ENCODE measurements at places on chromosomes 13 and 19.

- DNase-seq, result no peak
Observed at GRCh38 chr19:33397536-33398360, 24.2 kb downstream of the CEBPG start.

DNA sequence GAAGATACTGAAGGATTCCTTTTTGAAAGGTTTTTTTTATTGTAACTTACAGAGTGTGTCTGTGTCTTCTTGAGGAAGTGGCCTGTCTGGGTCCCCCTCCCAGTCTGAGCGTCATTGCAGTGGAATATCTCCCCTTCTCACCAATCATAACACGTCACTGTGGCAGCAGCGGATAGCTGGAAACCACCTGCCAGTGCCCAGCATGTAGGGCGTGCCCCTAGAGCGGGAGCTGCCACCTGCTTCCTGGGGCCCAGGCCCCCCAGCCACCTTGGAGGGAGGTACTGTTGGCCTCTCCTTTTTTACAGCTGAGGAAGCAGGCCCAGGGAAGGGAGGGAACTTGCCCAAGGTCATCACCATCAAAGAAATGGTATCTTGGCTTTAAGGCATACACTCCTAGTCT lies 4.6 kb upstream of the DNM2 start:
- no peak for DNase-seq

DNA sequence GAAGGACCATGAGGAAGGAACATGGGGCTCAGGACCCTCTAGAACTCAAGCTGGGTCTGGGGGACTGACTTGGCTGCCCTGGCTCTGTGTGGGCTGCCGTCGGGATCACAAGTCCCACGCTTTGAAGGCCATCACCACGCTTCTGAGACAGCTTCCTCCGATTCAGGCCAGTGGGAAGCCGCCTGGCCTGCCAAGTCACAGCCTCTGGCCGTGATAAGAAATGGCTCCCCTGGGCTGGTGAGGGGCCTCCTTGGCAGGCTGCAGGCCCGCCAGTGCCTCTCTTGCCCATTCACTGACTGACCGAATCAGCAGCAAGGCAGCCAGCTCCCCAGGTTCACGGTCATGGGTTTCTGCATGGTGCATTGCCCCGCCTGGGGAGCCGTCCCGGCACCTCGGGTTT lies 48.8 kb downstream of the COMP start:
- DNase-seq, result no peak

DNA sequence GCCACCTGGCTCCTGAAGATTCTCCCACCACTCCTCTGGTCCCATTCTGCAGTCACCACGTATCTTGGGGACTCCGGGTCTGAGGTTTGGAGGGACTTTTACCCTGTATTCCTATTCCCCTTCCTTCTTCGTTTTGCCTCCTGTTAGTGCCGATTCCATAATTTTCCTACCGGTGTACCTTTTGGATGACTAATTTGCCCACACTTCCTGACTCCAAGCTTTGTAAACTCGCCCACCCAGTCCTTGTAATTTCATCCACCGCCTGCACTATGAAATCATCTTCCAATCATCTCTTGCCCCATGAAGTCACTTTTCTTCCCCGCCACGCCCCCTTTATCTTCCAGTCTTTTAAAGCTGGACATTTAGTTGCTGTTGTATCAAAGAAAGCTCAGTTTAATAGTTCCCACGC lies 572 bp downstream of the UCHL3 start:
- DNase-seq, result no peak

- no peak for DNase-seq
Observed at GRCh38 chr13:49113526-49114286, 106.4 kb upstream of the MLNR start.

GRCh38 chr19:17765069-17765618 lies 13.9 kb downstream of the FCHO1 start:
- no peak for DNase-seq

- DNase-seq, result no peak
Observed at GRCh38 chr13:113804017-113804702, 45.1 kb downstream of the TMEM255B start.

GRCh38 chr13:30581582-30581981 lies 36.1 kb upstream of the USPL1 start:
- no peak for DNase-seq

- DNase-seq, result no peak
Observed at GRCh38 chr13:28396053-28396452, 98.9 kb downstream of the FLT1 start.

DNA sequence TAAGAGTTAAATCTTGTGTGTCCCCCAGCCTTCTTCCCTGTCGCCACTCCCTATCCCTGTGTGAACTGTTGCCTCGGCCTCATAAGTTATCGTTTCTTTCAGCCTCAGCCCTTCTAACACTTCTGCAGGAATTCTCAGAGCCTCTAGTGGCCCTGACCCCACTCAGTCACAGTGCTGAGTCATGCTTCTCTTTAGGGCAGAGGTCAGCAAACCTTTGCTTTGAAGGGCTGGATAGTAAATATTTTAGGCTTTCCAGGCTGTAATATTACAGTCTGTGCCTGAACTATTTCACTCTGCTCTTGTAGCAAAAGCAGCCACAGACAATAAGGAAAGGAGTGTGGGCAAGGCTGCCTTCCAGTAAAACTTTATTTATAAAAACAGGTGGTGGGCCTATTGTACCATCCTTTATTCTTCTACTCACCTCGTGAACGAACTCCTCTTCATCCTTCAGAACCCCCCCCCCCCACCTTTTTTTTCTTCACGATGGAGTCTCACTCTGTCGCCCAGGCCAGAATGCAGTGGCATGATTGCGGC lies 22.1 kb downstream of the MYO9B start:
- no peak for DNase-seq

DNA sequence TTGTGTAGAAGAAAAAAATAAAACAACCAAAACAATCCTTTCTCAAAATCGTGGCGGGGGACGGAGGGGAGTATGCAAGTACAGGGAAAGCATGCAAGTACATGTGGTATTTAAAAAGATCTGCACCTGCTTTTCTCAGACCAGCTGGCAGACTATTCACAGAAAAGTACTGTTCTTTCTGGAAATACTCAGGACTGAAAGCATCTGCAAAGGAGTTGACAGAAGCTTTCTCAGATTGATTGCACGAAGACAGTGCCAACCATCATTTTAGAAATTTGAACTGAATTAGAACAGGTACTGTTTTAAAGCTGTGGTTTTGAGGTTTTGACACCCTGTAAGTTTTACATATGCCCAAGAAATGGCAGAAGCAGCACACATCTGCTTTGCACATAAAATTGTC lies 19.8 kb upstream of the PCDH8 start:
- no peak for DNase-seq

DNA sequence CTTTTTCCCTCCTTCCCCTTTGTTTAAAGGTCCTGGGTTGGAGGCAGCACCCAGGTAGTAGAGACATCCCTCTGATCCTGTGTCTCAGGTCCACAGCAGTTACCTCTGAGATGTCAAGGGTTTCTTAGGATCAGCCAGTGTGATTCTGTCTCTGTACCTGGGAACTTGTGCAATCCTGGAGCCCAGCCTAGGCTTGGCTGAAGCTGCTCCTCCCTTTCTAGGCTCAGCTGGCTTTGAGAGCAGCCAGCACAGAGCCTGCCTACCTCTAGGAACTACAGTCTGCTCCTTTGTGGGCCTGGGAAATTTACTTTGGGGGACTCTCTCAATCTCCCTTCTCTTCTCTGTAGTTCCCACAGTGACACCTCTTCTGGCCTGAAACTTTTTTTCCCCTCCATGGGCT lies 171.6 kb downstream of the MTUS2 start:
- DNase-seq, result no peak

DNA sequence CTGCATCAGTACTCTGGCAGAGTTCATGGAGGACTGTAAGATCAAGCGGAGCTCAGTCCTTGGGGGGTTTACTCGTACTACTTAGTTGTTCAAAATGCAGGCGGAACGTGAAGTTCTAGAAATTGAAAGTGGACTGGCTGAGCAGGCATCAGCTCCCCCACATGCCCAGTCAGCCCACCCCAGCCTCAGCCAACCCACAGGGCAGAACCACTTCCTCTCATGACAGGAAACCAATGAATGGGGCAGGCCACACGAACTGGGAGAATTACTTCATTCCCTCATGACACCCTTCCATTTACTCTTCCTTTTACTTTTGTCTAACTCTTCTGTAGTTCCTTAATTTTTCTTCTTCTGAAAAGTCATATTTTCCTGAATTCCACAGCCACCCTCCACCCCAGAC lies 71.9 kb downstream of the FLT1 start:
- peak; percentile 11 for DNase-seq

DNA sequence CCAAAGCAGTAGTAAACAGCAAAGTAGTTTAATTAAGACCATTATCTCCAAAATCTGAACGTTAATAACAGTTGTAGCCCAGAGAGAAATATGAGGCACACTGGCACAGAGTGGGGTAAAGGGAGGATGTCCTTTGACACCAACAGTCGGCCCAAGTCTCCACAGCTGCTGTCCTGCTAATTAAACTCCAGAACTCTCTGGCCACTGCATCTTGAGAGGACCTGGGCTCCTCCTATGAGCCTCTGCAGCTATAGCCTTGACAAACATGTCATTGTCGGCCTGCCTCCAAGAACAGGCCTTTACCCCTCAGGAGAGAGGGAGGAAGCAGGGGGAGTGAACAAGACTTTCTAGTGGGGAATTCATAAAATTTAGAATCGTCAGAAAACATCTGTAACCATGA lies 1170.4 kb downstream of the UQCRFS1 start:
- no peak for DNase-seq

- DNase-seq, result no peak
Observed at GRCh38 chr13:80033286-80033685, 307.6 kb downstream of the SPRY2 start.

DNA sequence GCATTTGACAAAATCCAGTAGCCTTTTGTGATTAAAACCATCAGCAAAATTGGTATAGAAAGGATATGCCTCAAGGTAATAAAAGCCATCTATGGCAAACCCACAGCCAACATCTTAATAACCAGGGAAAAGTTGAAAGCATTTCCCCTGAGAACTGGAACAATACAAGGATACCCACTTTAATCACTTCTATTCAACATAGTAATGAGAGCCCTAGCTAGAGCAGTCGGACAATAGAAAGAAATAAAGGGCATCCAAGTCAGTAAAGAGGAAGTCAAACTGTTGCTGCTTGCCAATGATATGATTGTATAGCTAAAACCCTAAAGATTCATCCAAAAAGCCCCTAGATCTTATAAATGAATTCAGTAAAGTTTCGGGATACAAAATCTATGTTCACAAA lies 1510.3 kb downstream of the PCDH9 start:
- no peak for DNase-seq

DNA sequence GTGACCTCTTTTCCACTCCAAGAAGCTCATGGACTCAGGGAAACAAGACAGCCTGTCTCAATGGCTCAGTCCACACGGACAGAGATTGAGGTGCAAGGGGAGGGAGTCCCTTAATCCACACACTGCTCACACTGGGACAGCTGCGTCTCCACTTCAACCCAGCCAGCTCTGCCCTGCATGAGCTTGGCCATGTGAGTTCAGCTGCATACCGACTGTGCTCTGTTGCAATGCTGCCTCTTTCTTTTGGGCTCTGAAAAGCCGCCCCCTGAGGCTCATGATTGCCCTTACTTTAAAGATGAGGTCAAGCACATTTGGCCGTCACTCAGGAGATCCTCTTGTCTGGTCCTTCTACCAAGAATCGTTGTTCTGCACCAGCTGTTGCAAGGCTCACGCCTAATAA lies 64.8 kb upstream of the KCTD15 start:
- no peak for DNase-seq

DNA sequence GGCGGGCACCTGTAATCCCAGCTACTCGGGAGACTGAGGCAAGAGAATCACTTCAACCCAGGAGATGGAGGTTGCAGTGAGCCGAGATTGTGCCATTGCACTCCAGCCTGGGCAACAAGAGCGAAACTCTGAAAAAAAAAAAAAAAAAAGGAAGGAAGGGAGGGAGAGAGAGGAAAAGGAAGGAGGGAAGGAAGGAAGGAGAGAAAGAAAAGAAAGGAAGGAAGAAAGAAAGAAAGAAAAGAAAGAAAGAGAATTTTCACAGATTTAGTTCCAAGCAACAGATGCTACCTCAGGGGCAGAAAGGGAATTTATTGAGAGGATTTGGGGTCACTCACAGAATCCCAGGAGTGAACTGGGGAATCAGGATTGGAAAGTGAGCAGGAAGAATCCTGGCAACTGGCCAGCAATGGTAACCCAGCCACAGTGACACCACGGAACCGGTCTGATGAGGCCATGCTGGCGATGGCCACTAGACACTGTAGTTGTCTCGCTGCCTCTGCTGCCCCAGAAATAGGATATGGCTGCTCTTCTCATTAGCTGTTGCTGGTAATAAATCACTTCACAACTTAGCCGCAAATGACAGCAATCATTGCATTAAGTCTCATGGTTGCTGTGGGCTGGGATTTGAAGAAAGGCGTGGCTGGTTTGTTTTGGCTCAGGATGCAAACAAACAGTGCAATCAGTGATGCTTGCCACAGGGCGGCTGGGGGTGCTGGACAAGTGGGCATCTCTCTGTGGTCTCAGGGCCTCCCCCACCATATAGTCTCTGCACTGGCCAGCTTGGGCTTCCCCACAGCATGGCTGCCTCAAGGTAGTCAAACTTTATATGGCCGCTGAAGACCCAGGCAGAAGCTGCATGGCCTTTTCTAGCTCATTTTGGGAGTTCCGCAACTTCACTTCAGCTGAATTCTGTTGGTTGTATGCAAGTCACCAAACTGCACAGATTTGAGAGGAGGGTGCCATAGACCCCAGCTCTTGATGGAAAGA lies 5.2 kb upstream of the BCAM start:
- DNase-seq, result no peak

DNA sequence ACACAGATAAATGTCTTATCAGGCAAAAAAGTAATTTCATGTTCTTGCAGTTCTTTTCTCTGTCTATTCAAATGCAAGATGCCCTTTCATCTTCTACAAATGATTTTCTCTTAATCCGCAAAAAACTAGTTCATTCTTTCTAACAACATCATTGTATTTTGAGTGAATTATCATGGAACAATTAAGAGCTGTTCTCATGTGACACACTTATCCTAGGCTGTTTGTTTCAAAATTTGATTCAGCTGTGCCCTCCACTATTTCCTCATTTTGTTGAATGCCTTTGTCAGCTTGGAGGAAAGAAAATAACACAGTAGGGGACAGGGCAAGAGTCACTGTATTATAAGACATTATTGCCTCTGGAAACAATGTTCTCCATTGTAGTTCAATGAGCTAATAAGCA lies 396.9 kb downstream of the KCTD12 start:
- no peak for DNase-seq

DNA sequence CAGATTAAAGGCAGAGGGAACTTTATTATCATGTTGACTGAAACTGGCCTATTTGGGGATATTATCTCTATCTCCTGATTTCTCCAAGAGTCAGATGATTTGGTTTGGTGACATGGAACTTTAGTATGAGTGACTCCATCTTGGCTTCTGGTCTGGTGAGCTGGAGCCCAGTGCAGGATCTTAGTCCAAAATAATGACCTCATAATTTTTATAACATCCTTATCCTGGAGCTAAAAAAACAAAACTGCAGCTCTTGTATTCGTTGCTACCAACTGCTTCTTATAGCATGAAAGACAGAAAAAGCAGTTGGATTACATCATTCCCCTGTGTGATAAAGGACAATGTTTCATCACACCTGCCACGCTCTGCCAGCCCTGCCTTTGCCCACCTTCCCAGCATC lies 39.3 kb upstream of the RNF17 start:
- no peak for DNase-seq

GRCh38 chr13:95479731-95480130 lies 72.8 kb upstream of the CLDN10 start:
- no peak for DNase-seq

GRCh38 chr19:6519289-6519688 lies 11.5 kb upstream of the TNFSF9 start:
- DNase-seq, result no peak

GRCh38 chr13:72431981-72432682 lies 295.3 kb downstream of the MZT1 start:
- DNase-seq, result no peak

GRCh38 chr13:101258509-101258908 lies 157.8 kb downstream of the NALCN start:
- DNase-seq, result no peak
